Colonic mucosa (tissue), 4 donors: ENCODE measurements at places on chromosomes 2 and 18.

DNA sequence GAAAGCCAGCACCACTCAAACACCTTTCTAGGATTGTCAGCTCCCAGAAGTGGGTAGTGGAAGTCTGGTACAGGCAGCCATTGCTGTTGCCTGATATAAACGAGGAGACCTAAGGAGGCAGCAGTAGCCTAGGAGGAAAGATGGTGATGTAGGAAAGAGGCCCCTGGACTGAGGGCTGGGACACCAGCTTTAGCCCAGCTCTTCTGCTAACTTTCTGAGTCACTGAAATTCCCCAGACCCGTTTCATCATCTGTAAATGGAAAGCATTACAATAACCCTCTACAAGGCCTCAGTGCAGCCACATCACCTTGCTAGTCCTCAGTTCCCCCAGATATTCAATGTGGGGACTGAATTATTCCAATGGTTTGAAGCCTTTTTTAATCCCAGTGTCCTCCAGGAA is 336.5 kb downstream of the TNS1 start:
- no peaks in the 10 kb centered on the region for H3K27me3 ChIP-seq
- no peak overlapping the region for H3K27ac ChIP-seq
- DNase-seq, result no peak
- no peaks in the 10 kb centered on the region for H3K4me1 ChIP-seq
- no peak overlapping the region for H3K4me3 ChIP-seq

DNA sequence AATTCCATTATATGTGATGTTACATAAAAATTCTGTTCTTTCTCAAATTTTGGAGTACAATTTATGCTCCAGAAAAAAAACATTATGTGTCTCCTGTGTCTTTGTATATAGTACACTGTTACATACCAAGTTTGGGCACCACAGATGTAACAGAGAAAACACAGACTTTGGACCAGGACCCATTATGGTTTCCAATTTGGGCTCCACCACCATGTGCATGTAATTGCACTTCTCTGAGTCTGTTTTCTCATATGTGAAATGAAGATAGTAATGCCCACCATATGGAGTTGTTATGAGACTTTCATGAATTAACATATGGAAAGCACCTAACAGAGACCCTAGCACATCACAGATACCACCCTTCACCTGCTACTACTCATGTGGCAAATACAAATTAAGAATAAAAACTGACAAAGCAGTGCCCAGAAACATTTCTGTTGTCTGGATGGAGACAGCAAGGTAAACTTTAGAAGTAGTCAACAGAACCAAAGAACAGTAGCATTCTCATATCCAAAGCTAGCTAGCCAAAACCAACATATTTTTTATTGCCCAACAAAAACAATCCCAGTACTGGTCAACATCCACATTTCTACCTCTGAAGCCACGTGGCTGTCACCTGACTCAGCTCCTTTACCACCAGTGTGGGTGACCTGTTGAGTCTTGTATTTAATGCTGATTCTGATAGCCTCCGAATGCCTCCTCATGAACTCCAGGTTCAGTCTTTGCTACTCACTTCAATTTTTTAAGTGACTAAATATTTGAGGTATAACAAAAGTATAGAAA is 42.9 kb downstream of the ANTXR1 start:
- no peak overlapping the region for H3K4me3 ChIP-seq
- no peaks in the 10 kb centered on the region for H3K27me3 ChIP-seq
- H3K4me1 ChIP-seq, result no peaks in the 10 kb centered on the region
- no peak overlapping the region for H3K27ac ChIP-seq

DNA sequence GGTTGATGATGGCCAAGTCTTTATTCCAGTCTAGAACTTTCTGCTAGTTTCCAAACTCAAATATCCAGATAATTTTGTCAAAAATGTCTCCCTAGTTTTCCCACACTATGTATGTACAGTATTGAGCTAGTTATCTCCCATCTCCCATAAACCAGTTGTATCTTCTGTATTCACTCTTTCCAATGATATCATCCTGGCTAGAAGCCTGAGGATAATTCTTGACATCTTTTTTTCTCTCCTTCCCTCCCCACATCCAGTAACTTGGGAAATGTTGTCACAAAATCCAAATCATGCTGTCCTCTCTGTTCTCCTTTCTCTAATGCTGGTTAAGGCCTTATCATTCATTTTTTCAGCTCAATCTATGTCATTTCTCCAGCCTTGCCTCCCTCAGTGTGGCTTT is 553.8 kb upstream of the FANCL start:
- no peak overlapping the region for H3K27ac ChIP-seq
- DNase-seq, result no peak
- no peaks in the 10 kb centered on the region for H3K4me1 ChIP-seq
- no peaks in the 10 kb centered on the region for H3K27me3 ChIP-seq
- no peaks in the 10 kb centered on the region for H3K36me3 ChIP-seq

- no peak overlapping the region for H3K4me3 ChIP-seq
- no peaks in the 10 kb centered on the region for H3K27me3 ChIP-seq
- H3K36me3 ChIP-seq, result no peaks in the 10 kb centered on the region
Observed at GRCh38 chr2:132754867-132755472, 85.0 kb upstream of the LYPD1 start.

GRCh38 chr2:222451224-222451674 is 26.9 kb downstream of the SGPP2 start:
- H3K4me3 ChIP-seq, result no peak overlapping the region
- H3K27ac ChIP-seq, result no peak overlapping the region

GRCh38 chr18:52439457-52439856 is 99.5 kb downstream of the DCC start:
- H3K27me3 ChIP-seq, result no peaks in the 10 kb centered on the region
- no peak overlapping the region for H3K27ac ChIP-seq
- H3K36me3 ChIP-seq, result no peaks in the 10 kb centered on the region
- no peak for DNase-seq
- H3K4me3 ChIP-seq, result no peak overlapping the region

GRCh38 chr2:208042041-208042440 is 16.7 kb upstream of the PLEKHM3 start:
- H3K4me1 ChIP-seq, result no peaks in the 10 kb centered on the region
- no peaks in the 10 kb centered on the region for H3K27me3 ChIP-seq
- H3K4me3 ChIP-seq, result no peak overlapping the region
- H3K27ac ChIP-seq, result no peak overlapping the region

GRCh38 chr2:191692502-191693115 is 14.7 kb downstream of the NABP1 start:
- no peaks in the 10 kb centered on the region for H3K36me3 ChIP-seq
- no peak for DNase-seq
- no peaks in the 10 kb centered on the region for H3K27me3 ChIP-seq
- H3K4me1 ChIP-seq, result no peaks in the 10 kb centered on the region
- H3K27ac ChIP-seq, result no peak overlapping the region

GRCh38 chr2:160014227-160014626 is 48.2 kb downstream of the PLA2R1 start:
- H3K27me3 ChIP-seq, result no peaks in the 10 kb centered on the region
- H3K36me3 ChIP-seq, result no peaks in the 10 kb centered on the region
- no peak for DNase-seq

- DNase-seq, result no peak
- H3K4me3 ChIP-seq, result no peak overlapping the region
- no peak overlapping the region for H3K27ac ChIP-seq
- H3K36me3 ChIP-seq, result no peaks in the 10 kb centered on the region
- H3K4me1 ChIP-seq, result no peaks in the 10 kb centered on the region
Observed at GRCh38 chr2:69652206-69652605, 8.7 kb upstream of the AAK1 start.
